ENCODE measurements at places on chromosomes 11 and 22.

DNA sequence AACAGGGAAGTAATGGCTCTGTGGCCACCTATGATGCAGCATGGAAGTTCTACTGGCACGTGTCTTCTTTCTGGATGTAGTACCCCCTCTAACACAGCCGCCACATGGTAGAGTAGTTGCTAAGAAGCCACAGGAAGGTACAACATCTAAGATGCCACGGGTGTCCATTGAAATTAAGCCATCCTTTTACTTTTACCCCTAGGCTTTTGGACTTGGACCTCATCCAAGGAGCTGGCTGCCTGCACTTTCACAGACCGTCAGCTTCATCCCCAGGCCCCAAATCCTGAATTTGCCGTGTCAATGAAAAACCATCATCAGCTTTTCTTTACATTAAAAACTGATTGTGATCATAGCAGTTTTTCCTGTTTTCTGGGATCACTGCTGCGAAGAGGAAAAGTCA is 102.4 kb downstream of the RPL27A start:
- DNase-seq = no peak

GRCh38 chr11:61881397-61881796 is 9.9 kb downstream of the FADS3 start:
- DNase-seq = no peak

GRCh38 chr22:48894064-48894671 is 933.5 kb downstream of the BRD1 start:
- DNase-seq = no peak

GRCh38 chr11:109957601-109958000 is 135.6 kb upstream of the ZC3H12C start:
- no peak for DNase-seq

DNA sequence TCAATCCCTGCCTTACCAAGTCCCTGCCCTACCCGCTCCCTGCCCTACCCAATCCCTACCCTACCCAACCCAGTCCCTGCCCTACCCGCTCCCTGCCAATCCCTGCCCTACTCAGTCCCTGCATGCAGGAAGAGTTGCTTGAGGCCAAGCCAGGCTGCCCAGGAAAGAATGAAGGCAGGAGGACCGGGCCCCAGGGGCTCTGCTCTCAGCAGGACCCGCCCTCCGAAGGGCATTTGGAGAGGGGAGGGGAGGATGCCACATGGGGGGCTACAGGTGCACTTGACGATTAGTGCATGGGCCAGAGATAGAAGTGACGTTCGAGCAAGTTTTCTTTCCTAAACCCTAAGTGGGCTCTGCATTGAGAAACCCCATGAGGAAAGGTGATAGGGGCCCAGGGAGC is 581.2 kb downstream of the TBC1D22A start:
- DNase-seq = no peak

GRCh38 chr11:126719740-126720139 is 280.8 kb downstream of the KIRREL3 start:
- no peak for DNase-seq

DNA sequence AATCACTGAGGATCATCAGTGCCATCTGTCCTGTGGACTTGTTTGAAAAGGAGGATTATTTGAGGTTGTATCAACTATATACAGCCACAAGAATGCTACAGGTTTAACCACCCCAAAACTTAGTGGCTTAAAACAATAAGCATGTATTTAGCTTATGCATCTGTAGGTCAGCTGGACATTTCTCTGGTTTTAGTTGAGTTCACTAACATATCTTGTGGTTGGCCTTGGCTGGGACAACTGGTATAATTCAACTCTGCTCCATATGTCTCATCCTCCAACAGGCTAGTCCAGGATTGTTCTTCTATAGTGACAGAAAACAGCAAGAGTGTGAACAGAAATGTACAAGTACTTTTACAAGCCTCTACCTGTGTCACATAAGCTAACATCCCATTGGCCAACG is 49.9 kb upstream of the SOX6 start:
- DNase-seq = no peak

DNA sequence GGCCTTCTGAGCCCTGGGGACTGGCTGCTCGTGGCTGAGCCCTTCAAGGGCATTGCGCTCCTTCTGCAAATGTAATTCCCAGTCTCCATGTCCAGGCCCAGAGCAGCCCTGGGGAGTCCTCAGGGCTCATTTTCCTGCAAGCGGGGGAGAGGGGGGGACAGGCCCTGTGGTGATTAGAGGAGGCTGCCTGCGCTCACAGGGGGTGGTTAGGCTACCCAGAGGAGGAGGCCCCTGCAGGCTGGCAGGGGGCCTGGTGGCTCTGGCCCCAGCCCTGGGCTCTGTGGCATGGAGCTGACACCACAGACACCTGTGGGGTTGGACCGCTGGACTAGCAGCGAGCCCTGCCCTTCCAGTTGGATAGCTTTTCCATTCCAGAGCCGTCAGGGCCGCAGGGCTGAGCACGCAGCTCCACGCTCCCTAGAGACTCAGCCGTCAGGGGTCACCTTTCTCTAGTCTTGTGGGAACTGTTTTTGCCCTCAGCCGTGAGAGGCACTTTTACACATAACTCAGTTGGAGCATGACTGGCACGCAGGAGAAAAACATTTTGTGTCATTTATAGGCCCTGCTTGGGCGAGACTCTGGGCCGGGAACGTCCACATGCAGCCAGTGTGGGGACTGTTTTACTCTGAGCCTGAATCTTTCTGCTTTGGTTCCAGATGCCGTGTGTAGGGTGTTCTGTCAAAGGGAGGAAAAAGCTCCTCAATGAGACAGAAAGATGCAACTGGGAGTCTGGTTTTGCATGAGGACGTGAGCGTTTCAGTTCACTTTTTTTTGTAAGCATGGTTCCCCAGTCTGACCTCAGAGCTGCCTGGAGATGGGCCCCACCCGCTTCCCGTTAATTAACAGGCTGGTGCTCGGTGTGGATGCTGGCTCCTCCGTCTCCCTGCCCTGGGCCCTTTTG is 58.1 kb downstream of the LRP5 start:
- no peak for DNase-seq

All from lung (tissue), 17 donors.